Thoracic aorta (tissue), 2 donors: ENCODE measurements at places on chromosomes 3 and 15. TPM values are rescaled to one million over a fixed set of nuclear protein-coding genes. Genes with fewer than 3 reads are reported as not detected.
A peak's percentile ranks its signal among the peaks of the same experiment; 100 is the strongest.

GRCh38 chr15:51121631-51122225, 27.0 kb upstream of the TNFAIP8L3 start:
- no peak for DNase-seq

DNA sequence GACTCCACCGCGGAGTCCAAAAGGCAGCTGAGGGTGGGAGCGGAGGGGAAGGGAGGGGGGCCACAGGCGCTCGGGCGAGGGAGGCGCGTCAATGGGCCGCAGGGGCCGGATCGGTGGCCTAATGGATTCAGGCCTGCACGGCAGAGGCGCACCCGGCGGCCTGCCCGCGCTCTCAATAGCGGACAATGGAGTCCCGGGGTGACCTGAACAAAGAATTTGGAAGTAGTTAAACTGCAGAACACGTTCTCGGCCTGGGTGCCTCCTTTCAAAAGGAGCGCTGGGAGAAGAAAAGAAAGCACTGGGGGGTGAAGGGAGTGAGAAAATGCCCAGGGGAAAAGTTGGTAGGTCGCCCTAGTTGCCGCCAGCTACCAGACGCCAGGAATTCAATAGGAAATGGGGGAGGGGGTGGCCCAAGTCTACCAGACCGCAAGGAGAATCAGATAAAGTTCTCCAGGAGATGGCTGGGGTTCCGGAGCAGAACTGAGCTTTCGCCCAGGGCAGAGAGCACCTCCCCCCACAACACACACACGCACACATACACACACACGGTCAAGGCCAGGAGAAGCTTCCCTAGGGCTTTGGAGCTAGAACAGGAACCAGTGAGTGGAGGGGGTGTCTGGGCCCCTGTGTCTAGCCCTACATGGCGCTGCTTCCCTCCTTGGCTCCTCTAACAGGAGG, 25.8 kb upstream of the POLG start:
- DNase-seq = no peak

DNA sequence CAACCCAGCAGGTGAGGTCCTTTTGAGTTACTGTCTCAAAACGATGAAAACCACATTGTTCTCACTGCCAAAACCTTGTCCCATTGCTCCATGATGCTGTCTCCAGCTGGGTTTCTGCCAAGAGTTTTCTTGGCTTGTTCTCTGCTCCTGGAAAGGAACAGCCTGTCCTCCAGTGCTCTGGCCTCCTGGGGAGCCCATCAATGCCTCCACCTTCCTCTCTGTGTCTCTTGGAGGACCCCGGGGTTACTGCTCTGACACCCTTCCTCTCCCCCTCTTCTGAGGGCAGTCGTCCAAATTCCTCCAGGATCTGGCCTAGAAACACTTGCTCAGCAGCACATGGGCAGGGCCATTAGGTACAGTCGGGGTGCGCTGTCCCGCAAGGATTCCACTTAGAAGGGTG, 63.9 kb upstream of the RGMA start:
- peak; percentile 17 for DNase-seq

- DNase-seq = no peak
Observed at GRCh38 chr3:41346698-41347270, 147.5 kb downstream of the CTNNB1 start.

- DNase-seq = no peak
Observed at GRCh38 chr3:176274161-176274560, 923.1 kb downstream of the TBL1XR1 start.

GRCh38 chr3:123021388-123021787, 6.2 kb downstream of the SEMA5B start:
- no peak for DNase-seq

- DNase-seq = no peak
Observed at GRCh38 chr15:94086341-94086740, 145.0 kb upstream of the MCTP2 start.

- DNase-seq = no peak
Observed at GRCh38 chr3:74347563-74348268, 266.7 kb downstream of the CNTN3 start.

DNA sequence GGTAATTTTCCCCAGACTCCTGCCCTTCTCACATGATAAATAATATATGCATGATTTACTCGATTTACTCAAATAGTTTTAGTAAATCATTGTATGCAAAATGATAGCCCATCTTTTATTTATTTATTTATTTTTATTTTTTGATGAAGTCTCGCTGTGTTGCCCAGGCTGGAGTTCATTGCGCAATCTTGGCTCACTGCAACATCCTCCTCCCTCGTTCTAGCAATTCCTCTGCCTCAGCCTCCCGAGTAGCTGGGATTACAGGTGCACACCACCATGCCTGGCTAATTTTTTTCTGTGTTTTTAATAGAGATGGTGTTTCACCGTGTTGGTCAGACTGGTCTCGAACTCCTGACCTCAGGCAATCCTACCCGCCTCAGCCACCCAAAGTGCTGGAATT, 343.8 kb upstream of the PLSCR5 start:
- no peak for DNase-seq

- DNase-seq = no peak
Observed at GRCh38 chr3:104855702-104856101, 511.0 kb upstream of the ALCAM start.

DNA sequence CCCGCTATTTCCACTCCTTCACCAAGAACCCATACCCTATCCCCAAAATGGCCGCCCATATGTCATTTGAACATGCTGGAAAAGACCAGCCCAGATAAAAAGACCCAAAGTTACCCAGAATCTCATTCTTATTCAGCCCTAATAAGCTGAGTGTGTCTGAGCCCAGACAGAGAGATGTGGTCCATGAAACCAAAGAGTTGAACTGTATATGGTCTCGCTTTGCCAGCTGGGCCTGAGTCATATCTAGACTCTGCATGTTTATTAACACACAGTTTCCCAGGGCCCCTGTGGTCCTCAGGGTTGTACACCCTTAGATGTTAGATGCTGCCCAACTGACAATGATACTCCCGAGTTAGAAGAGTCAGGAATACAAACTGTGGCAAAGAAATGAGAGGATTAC, 201.9 kb upstream of the STRIT1 start:
- no peak for DNase-seq

DNA sequence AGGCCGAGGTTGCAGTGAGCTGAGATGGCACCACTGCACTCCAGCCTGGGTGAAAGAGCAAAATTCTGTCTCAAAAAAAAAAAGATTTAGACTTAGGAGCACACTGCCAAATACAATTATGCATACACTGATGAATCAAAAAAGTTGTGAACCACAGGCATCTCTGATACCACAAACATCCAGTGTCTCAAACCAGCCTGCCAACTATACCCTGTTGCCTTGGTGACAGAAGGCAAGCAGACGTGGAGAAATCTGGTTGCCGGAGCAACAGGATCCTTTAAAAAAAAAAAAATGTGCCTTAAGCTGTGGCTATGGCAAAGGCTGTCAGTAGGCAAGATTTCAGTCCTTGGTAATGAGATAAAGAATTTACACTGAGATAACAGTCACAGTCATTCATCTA, 202.3 kb downstream of the NEK10 start:
- DNase-seq = no peak

GRCh38 chr3:119582178-119582577, 2.9 kb downstream of the ADPRH start:
- DNase-seq = no peak

- DNase-seq = no peak
Observed at GRCh38 chr3:136817448-136817847, 1.5 kb upstream of the SLC35G2 start.

- DNase-seq = no peak
Observed at GRCh38 chr3:119630128-119630879, 30.1 kb downstream of the POPDC2 start.

DNA sequence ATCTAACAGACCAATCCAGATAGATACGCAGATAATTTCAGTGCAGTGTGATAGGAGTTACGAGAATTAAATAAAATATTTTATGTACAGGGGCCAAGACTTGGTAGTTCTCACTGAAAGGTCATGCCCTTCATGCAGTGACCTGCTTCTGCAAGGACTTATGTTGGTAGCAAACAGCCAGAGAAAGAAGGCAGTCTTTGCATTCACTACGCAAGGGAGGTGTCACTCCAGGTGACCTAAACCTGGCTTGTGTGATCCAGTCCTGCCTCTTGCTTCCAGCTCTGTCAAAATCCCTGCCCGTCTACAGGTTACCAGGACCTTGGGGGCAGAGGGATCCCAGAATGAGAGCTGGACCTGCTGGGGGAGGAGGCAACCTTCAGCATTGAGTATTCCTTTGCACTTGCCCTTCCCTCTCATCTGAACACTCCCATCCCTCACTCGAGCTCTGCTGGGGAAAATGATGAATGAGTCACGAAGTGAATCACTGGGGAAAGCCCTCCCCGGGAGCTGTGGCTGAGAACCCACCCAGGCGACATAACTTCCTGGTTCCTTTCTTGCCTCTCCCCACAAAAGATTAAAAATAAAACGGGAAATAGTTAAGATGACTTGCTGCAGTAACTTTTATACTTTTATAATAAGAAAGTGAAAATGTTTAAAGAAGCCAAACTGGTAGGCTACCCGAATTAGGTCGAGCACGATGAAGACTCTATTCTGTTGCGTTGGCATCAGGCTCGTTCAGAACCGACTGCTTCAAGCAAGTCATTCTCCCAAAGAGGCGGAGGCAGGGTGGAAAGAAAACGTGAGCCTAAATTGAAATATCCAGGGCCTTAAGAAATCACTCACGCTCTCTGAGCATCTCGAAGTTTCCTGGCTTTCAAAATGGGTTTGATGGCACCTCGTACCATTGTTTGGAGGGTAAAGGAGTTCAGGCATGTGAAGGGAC, 216.1 kb downstream of the SLCO3A1 start:
- DNase-seq = peak; percentile 50

DNA sequence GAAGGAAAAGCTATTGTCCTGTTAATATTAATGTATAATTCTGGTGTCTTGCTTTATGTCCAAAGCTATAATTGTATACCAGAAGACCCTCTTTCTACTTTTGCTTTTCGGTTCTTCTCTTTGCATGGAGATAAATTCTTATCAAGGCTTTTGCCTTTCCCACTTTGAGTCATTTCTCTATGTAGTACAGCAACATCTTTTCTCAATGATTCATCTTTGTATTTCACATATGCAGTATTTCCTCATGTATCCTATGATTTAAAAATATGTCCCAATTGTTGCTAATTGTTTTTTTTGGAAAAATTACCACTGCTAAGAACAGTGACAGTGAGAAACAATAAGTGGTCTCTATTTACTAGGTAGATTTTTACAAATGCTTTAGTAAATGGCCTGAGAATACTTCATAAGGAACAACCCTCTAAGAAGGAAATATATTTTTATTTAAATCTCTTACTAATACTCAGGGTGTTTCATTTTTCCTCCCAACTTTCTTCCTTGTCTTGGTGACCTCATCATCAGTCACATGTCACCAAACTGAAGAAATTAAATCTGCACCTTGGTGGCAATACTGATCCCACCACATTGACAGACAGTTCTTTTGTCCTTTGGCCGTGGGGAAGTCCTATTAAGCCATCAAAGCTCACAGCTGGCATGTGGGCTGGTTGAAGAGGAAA, 290.6 kb downstream of the SATB1 start:
- no peak for DNase-seq

DNA sequence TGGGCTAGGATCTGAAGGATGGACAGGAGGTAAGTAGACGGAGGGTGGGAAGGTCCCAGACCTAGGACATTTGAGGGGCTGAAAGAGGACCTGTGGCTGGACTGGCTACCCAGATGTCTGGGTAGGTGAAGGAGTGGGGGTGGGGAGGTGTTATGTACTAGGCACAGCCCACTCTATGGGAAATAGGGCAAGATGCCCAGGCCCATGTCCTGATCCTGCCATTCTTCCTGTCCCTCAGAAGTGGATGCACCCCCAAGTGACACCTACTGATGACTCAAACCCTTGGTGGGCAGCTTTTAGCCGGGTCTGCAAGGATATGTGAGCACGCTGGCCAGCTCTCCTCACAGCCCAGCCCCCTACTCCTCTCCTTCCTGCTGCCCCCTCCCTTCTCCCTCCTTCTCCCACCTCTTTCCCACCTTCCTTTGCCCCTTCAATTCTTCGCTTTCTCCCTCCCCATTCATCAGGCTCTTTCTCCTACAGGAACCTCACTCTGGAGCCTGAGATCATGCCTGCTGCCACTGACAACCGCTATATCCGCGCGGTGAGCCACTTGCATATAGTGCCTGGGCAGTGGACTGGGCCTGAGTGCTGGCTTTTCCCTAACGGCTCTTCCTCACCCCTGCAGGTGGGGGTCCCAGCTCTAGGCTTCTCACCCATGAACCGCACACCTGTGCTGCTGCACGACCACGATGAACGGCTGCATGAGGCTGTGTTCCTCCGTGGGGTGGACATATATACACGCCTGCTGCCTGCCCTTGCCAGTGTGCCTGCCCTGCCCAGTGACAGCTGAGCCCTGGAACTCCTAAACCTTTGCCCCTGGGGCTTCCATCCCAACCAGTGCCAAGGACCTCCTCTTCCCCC, 5.2 kb downstream of the ACY1 start:
- DNase-seq = no peak

GRCh38 chr15:70932397-70932796, 39.8 kb downstream of the LRRC49 start:
- DNase-seq = no peak

DNA sequence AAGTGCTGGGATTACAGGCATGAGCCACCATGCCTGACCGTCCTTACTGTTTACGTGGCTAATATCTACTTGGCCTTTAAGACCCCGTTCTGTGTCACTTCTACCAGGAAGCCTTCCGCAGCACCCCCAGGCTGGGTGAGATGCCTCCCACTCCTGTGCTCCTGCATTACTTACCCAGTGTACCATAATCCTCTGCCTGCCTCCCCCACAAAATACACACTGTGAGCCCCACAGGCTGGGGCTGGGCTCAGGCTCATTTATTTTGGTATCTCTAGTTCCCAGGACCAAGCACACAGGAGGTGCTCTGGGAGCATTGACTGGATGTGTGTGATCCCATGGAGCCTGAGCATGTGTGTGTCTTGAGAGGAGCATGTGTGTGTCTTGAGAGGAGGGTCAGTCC, 14.9 kb downstream of the MRAS start:
- no peak for DNase-seq

DNA sequence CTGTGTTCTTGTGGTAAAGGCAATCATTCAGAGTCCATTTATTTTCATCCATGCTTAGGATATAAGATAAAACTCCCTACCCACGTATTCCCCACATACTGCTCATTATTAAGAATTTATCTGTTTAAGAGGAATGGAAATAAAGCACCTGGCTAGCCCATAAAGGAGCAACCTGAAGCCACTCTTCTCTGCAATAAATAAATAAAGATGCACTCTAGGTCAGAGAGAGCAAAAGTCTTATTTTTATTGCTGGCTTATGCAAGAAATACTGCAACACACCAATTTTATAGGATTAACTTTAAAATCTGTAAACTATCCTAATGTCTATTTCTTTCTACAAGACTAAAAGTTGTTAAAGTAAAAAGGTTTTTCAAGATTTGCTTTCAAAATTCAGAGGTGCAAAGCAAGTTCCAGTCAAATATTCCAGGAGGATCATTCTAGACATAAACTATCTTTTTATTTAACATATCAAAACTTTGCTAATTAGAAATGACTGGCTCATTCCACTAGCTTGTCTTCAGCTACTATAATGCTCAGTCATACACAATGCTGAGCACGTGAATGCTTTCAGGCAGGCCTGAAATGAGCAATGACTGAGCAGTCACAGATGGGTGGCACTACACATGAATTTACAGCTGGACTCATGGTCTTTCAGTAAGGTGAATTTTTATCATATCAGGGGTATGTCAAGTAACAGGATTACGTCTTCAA, 7.1 kb downstream of the TJP1 start:
- DNase-seq = no peak

The SIDT1 gene
- total RNA-seq = 14.0 TPM

The EPHA6 gene
- 0.71 TPM for total RNA-seq

The PGBD4 gene
- total RNA-seq = 0.27 TPM

The SI gene
- not detected for total RNA-seq

The CCR9 gene
- total RNA-seq = not detected

The LRTM1 gene
- not detected for total RNA-seq

The RHCG gene
- total RNA-seq = not detected

The NR1I2 gene
- not detected for total RNA-seq
